ENCODE measurements at places on chromosomes 16 and 17.

DNA sequence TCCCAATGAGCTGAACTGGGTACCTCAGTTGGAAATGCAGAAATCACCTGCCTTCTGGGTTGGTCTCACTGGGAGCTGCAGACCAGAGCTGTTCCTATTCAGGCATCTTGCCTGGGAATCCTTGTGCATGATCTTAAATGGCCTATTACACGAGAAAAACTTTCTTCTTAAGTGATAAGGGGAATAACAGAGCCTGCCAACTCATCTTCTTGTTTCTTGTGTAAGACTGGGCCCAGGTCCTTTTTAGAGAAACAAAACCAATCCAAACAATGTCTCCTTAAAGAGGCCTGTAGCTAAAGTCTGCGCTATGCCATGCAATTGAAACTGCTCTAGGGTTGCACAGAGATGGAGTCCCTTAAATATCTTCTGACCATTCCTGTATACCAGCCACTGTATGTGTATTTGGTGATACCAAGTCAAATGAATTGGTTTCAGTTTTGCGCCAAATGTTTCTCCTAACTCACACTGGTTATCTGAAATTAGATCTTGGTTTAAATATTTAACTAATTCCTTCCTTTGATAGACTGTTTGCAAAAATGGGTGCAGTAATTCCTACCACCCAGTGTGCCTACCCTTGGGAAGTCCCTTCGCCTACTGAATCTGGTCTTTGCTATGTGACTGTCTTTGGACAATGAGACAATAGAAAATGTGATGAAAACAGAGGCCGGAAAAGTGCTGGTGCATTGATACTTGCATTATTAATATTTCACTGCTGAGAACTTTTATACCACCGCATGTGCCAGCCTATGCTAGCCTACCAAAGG, 6.5 kb upstream of the CCL23 start:
- no peak for DNase-seq

DNA sequence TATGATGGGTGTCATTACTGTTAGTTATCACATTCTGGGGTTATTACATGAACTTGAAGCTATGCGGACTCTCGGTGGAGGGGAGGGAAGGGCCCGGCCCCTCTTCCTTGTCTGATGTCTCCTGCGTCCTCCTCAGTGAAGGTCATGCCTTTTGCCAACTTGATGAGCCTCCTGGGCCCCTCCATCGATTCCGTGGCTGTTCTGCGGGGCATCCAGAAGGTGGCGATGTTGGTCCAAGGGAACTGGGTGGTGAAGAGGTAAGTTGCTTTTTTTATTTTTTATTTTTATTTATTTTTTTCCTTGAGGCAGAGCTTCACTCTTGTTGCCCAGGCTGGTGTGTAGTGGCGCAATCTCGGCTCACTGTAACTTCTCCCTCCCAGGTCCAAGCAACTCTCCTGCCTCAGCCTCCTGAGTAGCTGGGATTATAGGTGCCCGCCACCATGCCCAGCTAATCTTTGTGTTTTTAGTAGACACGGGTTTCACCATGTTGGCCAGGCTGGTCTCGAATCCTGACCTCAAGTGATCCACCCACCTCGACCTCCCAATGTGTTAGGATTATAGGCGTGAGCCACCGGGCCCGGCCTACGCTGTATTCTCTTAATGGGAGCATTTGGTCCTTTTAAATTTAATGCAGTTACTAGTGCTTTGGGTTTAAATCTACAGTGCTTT, 21.6 kb downstream of the POLR3E start:
- DNase-seq, result no peak

GRCh38 chr17:14859542-14859941, 405.6 kb downstream of the PMP22 start:
- no peak for DNase-seq

GRCh38 chr16:69773260-69773947, 11.3 kb downstream of the WWP2 start:
- DNase-seq, result no peak

- DNase-seq, result no peak
Observed at GRCh38 chr17:7156342-7156940, 22.7 kb downstream of the ASGR1 start.

DNA sequence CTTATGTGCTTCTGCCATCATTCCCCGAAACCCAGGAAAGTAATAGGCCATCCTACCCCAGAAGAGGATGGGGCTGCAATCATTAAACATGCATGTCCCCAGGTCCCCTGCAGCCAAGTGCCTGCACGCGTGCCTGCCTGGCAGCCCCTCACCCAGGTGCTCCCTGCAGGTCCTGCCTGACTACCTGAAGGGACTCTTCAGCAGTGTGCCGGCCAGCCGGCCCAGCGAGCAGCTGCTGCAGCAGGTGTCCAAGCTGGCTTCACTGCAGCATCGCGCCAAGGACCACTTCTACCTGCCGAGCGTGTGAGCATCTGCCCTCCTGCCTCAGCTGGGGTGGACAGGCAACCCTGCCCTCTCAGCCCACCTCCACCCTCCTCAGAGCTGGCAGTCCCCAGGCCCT, 16.2 kb upstream of the ALKBH5 start:
- no peak for DNase-seq

Measured in right forelimb (tissue), 1 donor.